ENCODE measurements at places on chromosomes 6 and 20. TPM values are rescaled to one million over a fixed set of nuclear protein-coding genes. Genes with fewer than 3 reads are reported as not detected.

DNA sequence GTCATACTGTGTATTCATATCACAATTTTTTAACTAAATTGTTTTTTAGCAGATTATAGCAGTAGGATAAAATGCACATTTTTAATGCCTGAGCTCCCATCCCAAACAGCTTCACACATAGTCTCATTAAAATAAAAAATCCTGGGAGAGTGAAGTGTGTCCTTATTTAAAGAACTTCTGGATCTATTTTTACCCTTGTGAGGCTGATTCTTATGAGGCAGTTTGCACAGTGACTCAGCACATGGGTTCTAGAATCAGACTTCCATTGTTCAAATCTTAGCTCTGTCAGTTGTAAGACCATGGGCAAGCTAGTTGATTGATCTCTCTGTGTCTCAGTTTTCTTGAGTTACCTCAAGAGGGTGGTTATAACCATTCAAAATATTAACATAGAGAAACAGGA, 72.3 kb downstream of the MACROD2 start:
- DNase-seq, result no peak

DNA sequence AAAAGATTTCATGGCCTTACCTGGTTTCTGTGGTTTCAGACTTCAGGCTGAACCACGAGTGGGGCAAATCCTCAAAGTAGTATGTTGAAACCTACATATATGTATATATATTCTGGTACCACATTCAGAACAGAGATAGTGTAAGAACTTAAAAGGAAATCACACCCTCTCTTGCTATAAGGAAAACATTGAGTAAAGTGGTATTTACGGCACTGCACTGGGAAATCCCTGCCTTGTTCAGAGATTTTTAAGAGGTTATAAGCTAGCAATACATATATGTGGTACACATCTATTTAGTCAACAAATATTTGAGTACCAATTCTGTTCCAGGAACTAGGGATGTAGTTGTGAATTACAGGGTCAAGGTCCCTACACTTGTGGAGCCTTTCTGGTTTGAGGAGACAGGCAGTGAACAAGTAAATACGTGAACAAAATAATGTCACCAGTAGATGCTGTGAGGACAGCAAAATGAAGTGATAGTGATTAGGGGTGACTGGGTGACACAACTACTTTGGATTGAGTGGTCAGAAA, 1.7 kb downstream of the TM9SF4 start:
- no peak for DNase-seq

GRCh38 chr20:2335096-2335870, 39.5 kb downstream of the TGM3 start:
- DNase-seq, result no peak

DNA sequence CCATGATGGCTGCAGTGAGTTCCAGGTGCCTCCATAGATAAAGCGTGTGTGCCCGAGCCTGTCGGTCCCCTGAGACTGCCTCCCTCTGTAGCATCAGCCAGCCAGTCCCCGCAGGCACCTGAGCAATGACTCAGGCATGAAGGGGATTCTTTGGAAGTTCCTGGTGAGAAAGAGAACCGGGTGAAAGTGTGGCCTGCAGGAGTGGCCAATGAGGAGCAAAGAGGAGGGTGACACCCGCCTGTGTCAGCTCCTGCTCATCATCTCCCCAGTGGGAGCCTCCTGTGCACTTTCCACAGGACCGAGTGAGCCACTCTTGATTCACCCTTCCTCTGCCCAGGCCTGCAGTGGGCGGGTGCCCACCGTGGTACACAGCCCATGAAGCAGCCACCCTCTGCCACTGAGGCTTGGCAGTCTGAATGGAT, 71.2 kb upstream of the PTPN1 start:
- DNase-seq, result peak; percentile 61

- DNase-seq, result no peak
These were observed 110.0 kb downstream of the GPX5 start for GRCh38 chr6:28635547-28636158.

DNA sequence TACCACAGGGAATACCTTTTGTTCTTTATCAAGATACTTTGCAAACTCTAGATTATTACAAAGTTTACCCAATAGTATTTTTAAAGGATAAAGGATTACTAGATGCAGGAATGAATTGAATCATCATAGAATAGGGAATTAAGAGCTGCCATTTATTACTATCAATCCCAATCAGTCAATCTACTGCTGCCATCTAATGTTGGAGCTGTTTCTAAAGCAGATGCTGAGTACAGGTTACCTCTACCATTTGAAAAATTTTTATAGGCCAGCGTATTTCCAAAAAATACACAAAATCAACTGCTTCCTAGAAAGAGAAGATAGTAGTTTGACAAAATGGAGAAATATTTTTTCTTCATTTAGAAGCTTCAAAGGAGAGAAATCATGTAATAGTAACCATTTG, 520.4 kb downstream of the ADGRB3 start:
- DNase-seq, result no peak

- DNase-seq, result no peak
These were observed 47.3 kb upstream of the IL20RA start for GRCh38 chr6:137092018-137092417.

- DNase-seq, result no peak
These were observed 10.2 kb downstream of the WFDC3 start for GRCh38 chr20:45781391-45781931.

DNA sequence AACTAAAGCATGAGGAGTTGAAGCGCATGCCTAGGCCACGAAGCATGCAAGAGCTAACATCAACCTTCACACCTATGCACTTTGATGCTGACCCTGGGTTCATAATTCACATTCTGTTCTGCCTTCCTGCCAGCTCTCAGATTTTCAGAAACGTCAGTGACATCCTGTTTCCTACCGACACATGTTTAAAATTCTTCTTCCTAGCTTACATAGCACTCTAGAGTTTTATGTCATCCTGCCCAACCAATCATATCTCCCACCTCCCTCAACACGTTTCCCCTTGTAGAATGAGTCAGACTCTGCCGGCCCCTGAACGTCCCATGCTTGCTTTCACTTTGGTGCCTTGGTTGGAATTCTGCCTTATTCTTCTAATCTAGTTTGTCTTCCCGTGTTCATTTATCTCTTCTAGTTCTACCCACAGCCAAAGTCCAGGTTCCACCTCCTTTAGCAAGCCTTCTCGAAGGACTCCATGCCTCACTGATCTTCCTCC, 97.2 kb upstream of the MAP7 start:
- DNase-seq, result peak; percentile 58

DNA sequence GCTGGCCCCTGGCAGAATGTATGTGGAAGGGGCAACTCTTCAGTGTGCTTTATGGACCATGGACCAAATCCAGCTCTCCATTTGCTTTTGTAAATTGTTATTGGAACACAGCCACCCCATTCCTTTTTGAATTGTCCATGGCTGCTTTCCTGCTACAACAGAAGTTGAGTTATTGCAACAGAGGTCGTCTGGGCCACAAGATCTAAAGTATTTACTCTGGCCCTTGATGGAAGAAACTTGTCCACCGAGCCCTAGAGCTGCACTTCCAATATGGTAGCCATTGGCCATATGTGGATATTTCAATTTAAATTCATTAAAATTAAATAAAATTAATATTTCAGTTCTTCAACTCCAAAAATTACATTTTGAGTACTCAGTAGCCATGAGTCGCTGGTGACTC, 543.5 kb downstream of the PTPRT start:
- no peak for DNase-seq

DNA sequence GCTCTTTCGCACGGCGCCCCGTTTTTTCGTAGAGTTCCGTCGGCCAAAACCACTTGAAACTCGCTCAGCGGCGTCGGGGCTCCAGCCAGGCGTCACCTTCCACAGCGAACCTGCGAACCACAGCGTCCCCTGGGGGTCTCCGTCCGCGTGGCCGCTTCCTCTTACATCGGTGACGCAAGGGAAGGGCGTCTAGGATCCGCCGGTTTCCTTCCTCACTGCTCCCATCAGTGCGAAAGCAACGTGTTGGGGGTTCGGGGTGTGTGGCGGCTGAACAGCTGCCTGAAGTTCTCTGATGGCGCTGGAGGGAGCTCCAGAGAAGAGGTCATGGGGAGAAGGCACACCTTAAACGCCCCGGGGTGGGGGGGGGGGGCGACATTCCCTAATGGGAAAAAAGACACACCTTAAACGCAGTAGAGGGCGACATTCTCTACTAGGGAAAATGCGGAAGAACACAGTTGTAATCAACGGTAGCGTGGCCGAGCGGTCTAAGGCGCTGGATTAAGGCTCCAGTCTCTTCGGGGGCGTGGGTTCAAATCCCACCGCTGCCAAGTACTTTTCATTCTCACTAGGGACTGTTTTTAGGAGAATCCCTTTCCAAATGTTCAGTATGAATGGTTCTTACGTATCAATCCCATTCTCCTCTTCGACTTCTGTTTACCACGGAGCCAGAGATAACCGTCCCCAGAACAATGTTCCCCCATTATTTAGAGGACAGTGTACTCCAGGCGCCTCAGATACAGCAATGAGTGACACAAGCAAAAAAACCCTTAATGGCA, 16.4 kb downstream of the ZNF311 start:
- no peak for DNase-seq

DNA sequence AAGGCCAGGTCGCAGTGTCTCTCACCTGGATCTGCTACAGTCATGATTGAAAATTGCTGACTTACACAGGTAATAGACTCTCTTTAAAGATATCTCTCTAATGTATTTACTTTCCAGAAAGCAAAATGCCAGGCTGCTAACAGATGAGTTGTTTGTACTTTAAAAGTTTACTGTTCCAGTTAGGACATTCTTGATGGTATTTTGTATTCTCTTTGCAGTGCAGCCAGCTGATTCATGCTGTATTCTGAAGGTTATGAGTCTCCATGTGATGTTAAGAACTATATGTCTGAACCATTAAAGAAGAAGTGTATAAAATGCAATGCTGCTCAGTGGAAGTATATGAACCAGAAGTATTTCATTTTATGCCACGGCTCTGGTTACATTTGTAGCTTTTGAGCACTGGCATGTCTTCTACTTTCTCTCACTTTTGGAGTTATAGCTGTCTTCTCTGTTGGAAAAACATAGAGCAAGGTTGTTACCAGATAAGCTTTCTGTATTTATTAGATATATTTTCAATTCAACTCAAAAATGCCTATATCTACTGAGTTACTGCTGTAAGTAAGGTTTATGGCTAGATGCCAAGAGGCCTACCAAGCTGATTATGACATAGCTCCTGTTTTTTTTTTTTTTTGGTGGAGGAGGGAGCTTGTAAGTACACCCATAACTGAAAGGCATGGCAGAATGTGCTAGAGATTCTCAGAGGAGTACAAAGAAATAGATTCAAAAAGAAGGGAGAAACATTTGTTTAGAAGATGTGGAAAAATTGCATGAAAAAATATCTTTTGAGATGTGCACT, 130.5 kb upstream of the MAN1A1 start:
- peak; percentile 12 for DNase-seq

- no peak for DNase-seq
These were observed 128.6 kb upstream of the SLC22A23 start for GRCh38 chr6:3585320-3585935.

GRCh38 chr6:1379017-1379787, 10.2 kb upstream of the FOXF2 start:
- DNase-seq, result no peak

DNA sequence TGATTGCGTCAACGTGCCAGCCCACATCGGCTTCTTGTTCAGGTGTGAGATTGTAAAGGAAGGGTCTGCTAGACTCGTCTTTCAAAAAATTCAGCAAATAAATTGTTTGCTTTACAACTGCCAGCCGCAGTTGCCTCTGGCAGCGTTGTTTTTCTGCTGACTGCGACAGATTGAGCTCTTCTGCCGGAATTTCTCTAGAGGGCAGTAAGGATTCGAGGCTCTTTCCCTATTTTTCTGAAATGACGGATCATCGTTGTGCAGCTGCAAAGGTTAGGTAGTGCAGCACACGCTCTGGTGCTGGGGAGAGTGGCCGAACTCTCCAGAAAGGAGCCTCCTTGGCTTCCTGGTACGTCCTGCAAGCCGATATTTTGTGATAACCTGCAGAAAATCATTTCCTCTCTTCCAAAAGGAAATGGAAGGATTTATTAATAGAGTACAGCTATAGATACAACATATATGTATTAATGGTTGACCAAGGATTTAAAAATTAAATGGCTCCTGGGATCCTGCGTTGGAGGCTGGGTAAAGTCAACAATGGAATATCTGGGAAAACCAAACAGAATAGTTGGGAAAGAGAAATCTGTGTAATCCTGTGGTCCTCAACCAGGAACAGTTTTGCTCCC, 121.9 kb upstream of the ZFP64 start:
- peak; percentile 1 for DNase-seq

DNA sequence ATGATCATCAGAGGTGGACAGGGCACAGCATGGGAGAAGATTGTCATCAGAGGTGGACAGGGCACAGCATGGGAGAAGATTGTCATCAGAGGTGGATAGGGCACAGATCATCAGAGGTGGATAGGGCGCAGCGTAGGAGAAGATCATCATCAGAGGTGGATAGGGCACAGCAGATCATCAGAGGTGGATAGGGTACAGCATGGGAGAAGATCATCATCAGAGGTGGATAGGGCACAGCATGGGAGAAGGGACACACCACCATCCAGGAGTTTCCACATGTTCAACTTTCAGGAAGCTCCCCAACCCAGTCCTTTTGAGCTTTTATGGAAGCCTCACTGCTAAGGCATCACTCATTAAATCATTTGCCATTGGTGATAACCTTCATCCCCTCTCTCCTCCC, 104.1 kb downstream of the MAP7 start:
- DNase-seq, result no peak

- no peak for DNase-seq
These were observed 11.2 kb downstream of the KIZ start for GRCh38 chr20:21137078-21137477.

DNA sequence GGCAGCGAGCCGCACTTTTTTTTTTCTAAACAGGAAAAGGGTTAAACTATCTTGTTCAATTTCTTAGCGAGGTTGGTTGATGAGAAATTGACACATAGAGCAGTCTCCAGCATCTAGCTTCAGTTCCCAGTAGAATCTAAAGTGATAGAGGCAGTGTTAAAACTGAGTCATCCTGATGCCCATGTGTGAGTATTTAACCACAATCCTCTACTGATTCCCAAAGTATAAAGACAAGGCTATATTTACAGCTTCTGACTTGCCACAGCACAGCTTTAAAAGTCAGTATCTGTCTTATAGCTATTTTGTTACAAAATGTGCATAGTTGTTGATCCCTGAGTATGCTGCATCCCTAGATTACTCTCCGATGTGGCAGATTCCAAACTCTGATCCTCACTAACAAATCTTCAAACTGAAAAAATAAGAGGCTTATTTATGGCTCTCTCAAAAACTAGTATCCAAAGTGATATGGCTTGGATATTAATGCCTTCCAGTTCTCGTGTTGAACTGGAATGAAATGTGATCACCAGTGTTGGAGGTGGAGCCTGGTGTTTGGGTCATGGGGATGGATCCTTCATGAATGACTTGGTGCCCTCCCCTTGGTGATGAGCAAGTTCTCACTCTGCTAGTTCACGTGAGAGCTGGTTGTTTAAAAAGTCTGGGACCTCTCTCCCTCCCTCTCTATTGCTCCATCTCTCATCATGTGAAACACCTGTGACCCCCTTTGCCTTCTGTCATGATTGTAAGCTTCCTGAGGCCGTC, 13.1 kb upstream of the POPDC3 start:
- no peak for DNase-seq

GRCh38 chr20:36093025-36093803, 61.3 kb upstream of the EPB41L1 start:
- no peak for DNase-seq

GRCh38 chr6:136772685-136773472, 19.4 kb downstream of the MAP3K5 start:
- DNase-seq, result peak; percentile 94

KHDC1 gene
- 2.3 TPM for total RNA-seq

PNLDC1 gene
- total RNA-seq, result not detected

PEX7 gene
- total RNA-seq, result 12.5 TPM

BCAS1 gene
- under 0.01 TPM for total RNA-seq

LCA5 gene
- 1.7 TPM for total RNA-seq

NMBR gene
- total RNA-seq, result not detected

CCN2 gene
- 40.1 TPM for total RNA-seq

FOXP4 gene
- total RNA-seq, result 10.2 TPM

PERP gene
- total RNA-seq, result 68.0 TPM

CDSN gene
- total RNA-seq, result not detected

FUT9 gene
- total RNA-seq, result 0.58 TPM
